ENCODE measurements at places on chromosomes 4 and X. TPM values are rescaled to one million over a fixed set of nuclear protein-coding genes. Genes with fewer than 3 reads are reported as not detected.

GRCh38 chr4:125091101-125091500 is 223.7 kb upstream of the FAT4 start:
- DNase-seq, result no peak

DNA sequence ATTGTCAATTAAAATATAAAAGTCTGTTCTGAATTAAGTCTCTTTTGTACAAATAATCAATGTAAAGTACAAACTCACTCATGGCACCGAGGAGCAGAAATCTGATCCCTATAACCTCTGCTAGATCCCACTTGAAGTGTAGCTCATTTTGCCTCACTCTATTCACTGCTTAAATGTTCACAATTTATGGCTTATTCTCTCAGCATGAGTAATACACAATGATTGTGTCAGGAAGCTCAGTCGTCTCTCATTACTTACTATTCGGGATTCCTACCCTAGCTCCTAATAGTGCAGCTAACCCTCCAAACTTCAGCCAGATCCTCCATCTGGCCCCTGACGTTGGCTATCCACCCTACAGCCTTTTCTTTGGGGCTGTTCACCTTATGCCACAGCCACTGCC is 4.7 kb upstream of the AMMECR1 start:
- no peak for DNase-seq

- no peak for DNase-seq
Measured at GRCh38 chr4:54745031-54745770, 87.4 kb downstream of the KIT start.

GRCh38 chrX:104039689-104040505 is at the start of gene H2BW2:
H2BW2 (plus strand) TSS chrX:104039956; CDS start chrX:104039995, 39 bp downstream.
- DNase-seq, result no peak

- no peak for DNase-seq
Measured at GRCh38 chr4:26039639-26040359, 125.8 kb downstream of the SMIM20 start.

- DNase-seq, result no peak
Measured at GRCh38 chr4:123659262-123659661, 262.7 kb downstream of the SPRY1 start.

GRCh38 chr4:156188596-156188995 is 234.9 kb upstream of the CTSO start:
- no peak for DNase-seq

DNA sequence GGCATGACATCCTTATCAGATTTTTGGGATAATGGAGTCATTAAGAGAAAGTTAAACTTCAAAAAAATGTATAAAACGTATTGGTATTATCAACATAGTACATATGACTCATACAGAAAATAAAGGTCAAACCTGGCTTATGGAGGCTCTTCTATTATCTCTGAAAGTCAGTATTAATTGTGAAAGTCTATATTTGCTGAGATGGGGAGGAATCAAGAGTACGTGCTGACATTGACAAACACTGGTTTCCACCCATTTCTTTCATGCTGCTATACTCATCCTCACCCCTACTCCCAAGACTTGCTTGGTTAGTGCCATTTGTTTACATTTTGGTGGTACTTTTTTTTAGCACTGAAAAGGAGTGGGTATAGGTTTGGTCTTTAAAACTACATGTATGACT is 30.8 kb upstream of the PLA2G12A start:
- no peak for DNase-seq

GRCh38 chrX:148573119-148573518 is 72.7 kb downstream of the AFF2 start:
- no peak for DNase-seq

DNA sequence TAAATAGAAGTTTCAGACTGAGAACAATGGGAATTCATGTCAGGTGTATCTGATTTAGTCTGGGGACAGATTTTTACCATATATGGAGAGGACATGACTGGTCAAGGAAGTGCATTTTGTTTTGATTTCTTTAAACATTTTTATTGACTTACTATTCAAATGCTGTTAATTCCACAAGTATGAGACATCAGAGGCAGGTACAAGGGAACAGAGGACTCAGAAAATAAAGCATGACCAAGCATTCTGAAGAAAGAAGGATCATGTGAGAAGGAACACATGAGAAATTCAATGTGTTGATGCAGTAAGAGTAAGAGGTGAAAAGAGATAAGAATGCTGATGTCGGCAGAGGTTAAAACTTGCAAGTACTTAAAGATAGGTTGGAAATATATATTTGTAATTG is 1452.6 kb downstream of the PCDH7 start:
- DNase-seq, result peak; percentile 42

GRCh38 chr4:65983061-65983460 is 312.8 kb upstream of the EPHA5 start:
- no peak for DNase-seq

DNA sequence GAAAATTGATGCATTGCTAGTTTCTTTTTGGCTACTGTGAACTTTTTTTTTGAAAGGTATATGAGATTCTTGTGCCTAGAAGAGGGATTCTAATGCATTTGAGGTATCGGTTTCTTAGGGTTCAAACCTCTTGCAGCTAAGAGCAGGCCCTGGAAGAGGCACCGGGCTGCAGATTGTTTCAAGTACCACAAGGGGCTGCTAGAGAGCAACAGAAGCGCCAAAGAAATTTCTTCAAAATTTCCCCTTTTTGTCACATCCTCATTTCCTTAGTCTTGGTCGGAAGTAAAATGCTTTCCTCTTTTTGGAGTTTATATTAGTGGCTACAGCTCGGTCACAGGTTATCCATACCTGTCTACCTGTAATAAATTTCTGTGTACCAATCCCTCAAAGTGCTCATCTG is 89.8 kb downstream of the PDGFRA start:
- peak; percentile 4 for DNase-seq

DNA sequence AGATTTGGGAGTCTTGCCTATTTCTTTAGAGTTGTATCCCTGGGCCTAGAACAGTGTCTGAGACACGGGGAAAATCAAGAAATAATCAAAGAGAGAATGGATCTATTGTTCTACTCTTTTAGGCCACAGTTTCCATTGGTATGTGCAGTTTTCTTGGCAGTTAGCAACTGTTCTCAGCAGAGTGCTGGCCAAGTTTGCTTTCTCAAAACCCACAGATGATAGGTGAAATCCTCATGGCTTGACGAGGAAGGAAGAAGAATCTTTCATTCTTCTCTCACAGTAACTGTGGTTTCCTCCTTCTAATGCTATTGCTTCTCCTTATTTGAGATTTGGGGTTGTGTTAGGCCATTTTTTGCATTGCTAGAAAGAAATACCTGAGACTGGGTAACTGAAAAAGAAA is 42.2 kb downstream of the AGA start:
- DNase-seq, result no peak

DNA sequence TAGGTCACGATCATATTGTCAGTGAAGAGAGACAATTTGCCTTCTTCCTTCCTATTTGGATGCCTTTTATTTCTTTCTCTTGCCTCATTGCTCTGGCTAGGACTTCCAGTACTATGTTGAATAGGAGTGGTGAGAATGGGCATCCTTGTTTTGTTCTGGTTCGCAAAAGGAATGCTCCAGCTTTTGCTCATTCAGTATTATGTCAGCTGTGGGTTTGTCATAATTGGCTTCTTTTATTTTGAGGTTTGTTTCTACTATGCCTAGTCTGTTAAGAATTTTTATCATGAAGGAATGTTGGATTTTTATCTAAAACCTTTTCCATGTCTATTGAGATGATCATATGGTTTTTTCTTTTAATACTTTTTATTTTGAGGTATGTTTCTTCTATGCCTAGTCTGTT is 152.3 kb upstream of the MAD2L1 start:
- no peak for DNase-seq

DNA sequence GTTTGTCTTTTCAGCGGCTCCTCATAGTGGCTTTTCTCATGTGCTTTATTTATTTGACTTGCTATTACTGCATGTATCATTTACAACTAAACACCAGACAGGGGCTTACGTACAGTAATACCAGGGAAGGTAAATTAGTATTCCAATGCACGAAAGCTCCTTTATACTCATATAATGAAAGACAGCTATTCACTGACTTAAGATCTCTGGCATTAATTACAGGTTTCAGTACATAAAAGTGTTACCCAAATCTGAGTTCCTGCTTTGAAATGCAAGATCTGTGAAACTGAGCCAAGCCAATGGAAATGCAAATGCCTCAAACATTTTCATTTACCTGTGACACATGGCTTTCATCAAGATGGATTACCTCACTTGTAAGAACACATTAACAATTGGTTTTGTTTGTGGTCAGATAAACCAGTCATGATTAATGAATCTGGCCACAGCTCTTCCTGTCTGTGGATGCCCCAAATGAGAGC is 107.2 kb downstream of the ANAPC4 start:
- peak; percentile 32 for DNase-seq

GRCh38 chrX:79592259-79592658 is 225.1 kb upstream of the ITM2A start:
- no peak for DNase-seq

DNA sequence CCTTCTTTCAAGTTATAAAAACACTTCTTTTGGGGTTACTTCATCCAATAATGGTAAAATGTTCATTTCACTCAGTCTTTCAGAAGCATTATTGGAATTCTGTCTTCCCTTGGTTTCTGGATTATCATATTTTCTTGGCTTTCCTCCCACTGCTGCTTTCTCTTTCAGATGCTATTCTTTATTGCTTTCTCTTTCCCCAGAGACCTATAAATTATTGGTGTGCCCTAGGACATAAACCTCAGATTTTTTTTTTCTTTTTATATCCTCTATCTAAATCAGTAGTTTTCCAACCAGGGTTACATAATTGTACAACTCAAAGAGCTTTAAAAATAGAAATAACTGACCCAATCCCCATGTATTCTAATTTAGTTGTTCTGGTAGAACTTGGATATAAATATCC is 1005.5 kb downstream of the ARAP2 start:
- no peak for DNase-seq

DNA sequence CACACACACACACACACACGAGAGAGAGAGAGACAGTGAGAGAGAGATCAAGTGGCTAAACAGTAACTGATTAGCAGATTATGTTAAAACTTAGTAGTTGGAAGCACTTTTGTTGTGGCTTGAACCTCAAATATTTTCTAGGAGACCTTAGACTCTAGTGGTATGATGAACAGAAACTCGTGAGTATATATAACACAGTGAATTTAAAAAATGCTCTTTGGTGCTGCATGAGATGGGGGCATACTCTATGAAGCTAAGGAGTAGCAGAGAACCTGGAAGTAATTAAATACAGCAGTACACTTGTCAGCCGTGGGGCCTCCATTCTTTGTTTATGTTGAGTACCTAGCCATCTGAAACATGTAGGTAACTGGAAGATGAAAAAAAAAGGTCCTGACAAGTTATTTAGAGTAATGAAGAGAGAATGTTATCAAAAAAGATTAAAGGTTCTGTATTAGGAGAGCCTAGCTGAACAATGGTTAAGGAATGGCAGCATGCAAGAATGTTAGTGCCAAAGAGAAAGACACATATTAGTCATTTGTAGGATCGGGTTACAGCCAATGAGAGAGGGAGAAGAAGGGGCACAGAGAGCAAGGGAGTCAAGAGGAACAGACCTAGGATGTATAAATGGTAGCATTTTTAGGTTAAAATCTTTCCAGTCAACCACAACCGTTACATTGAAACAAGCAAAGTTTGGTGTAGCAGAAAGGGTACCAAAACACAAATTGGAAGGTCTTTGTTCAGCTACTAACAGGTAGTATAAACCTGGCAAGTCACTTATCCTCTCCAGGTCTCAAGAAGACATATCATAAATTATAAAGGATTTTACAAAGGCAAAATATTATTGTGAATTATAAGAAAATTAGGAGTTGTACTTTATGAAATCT is 316.7 kb upstream of the DIPK2B start:
- DNase-seq, result no peak

GRCh38 chrX:101080326-101081124 is 1.8 kb downstream of the TMEM35A start:
- DNase-seq, result no peak

GRCh38 chr4:176611951-176612350 is 180.8 kb downstream of the VEGFC start:
- DNase-seq, result no peak

GRCh38 chr4:22850055-22850454 is 157.3 kb downstream of the GBA3 start:
- DNase-seq, result no peak

GRCh38 chrX:110794601-110795000 is 1.0 kb downstream of the CHRDL1 start:
- DNase-seq, result no peak

- DNase-seq, result no peak
Measured at GRCh38 chrX:24268786-24269185, 45.1 kb downstream of the SUPT20HL2 start.

- DNase-seq, result no peak
Measured at GRCh38 chrX:69724307-69724706, 108.4 kb downstream of the EDA start.

DNA sequence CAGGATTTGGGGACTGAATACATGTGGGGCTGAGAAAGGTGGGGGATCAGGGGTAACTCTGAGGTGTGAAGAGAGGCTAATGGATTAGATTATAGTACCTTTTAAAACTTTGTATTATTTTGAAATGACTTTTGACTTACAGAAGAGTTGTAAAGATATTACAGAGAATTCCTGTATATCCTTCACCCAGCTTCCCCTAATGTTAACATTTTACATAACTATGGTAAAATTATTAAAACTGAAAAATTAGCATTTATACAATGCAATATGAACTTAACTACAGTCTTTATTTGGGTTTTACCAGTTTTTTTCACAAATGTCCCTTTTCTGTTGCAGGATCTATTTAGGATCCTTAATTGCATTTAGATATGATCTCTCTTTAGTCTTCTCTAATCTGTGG is 57.4 kb downstream of the TMEM164 start:
- no peak for DNase-seq

GRCh38 chr4:129231945-129232588 is 136.1 kb downstream of the C4orf33 start:
- no peak for DNase-seq

DNA sequence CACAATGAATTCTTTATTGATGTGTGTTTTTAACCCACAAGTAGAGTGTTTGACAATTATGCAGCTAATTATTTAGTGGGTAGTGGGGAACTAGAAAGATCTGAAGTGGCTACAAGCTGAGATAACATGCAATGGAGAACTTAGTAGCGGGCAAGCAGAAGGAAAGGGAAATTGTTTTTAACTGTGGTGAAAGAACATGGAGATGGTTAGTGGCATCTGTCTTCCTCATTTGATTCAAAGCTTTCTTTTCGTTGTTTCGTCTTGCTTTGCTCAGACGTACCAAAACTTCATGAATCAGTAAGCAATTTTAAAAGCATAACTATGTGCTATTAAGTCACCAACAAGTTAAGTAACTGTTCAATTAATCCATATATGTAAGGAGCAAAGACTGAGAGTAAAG is 169.9 kb downstream of the BANK1 start:
- no peak for DNase-seq

- DNase-seq, result no peak
Measured at GRCh38 chr4:76989391-76990061, 40.0 kb downstream of the SEPTIN11 start.

The RAP2C gene
- 15.1 TPM for polyA plus RNA-seq

The RNF150 gene
- polyA plus RNA-seq, result 0.09 TPM

The PRRG3 gene
- not detected for polyA plus RNA-seq

The SPATA18 gene
- 4.1 TPM for polyA plus RNA-seq

The P2RY8 gene
- not detected for polyA plus RNA-seq

The UGT2B10 gene
- polyA plus RNA-seq, result not detected

The PDHA2 gene
- not detected for polyA plus RNA-seq

The NWD2 gene
- polyA plus RNA-seq, result 0.03 TPM

The AREG gene
- 1,566 TPM for polyA plus RNA-seq

The SH3D19 gene
- 19.4 TPM for polyA plus RNA-seq

The ZDHHC9 gene
- polyA plus RNA-seq, result 21.5 TPM
